ENCODE measurements at places on chromosomes 4 and X. TPM values are rescaled to one million over a fixed set of nuclear protein-coding genes. Genes with fewer than 3 reads are reported as not detected.
A peak's percentile ranks its signal among the peaks of the same experiment; 100 is the strongest.

GRCh38 chr4:132565542-132565941, 583.6 kb upstream of the PCDH10 start:
- DNase-seq: no peak
- no peak overlapping the region for H3K4me3 ChIP-seq
- H3K27me3 ChIP-seq: no peaks in the 10 kb centered on the region
- H3K36me3 ChIP-seq: no peaks in the 10 kb centered on the region
- no peak overlapping the region for H3K27ac ChIP-seq
- no peaks in the 10 kb centered on the region for H3K4me1 ChIP-seq

- H3K36me3 ChIP-seq: no peaks in the 10 kb centered on the region
- peaks cover 19% of the 10 kb centered on the region for H3K4me1 ChIP-seq
- H3K27ac ChIP-seq: peak overlapping the region; percentile 83
- DNase-seq: peak; percentile 40
- H3K27me3 ChIP-seq: no peaks in the 10 kb centered on the region
- H3K4me3 ChIP-seq: peak overlapping the region; percentile 76
Measured at GRCh38 chr4:17577665-17578481, 875 bp downstream of the LAP3 start.

DNA sequence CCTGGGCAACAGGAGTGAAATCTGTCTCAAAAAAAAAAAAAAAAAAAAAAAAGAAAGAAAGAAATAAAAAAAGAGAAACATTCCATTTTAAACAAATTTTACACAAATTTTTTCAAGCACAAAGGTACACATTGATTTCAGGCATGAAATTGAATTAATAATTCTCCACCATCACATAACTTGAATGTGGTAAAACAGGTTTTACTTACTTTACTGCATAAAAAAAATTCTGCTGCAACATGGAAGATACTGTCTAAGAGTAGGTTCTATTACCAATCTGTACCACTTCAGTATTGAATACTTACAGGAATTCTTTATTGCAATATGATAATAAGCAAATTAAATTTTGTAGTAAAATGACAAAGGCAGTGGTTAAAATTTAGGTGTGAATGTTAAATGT, 271.6 kb upstream of the ARSJ start:
- no peak overlapping the region for H3K27ac ChIP-seq
- no peak for DNase-seq
- H3K4me1 ChIP-seq: peaks cover 6% of the 10 kb centered on the region
- H3K27me3 ChIP-seq: no peaks in the 10 kb centered on the region
- H3K36me3 ChIP-seq: no peaks in the 10 kb centered on the region
- no peak overlapping the region for H3K4me3 ChIP-seq

DNA sequence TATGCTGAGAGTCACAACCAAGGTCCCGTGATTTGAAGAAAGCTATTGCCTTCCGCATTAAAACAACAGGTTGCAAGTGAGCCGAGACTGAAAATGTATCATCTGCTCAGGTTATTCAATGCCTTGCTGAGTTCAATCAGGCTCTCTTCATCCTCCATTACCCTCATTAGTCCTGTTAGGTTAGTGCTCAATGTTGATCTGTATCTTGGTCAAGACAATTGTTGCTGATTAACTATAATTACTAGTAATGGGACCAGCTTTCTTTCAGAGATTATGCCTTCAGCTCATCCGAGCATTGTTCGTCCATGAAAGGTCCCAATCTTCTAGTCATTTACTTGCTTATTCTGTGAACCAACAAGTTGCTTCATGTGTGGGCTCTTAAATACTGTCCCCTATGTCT, 534.6 kb upstream of the FAM241A start:
- H3K27me3 ChIP-seq: no peaks in the 10 kb centered on the region
- H3K4me3 ChIP-seq: no peak overlapping the region
- DNase-seq: no peak
- no peaks in the 10 kb centered on the region for H3K4me1 ChIP-seq
- no peaks in the 10 kb centered on the region for H3K36me3 ChIP-seq

- no peak for DNase-seq
- no peaks in the 10 kb centered on the region for H3K27me3 ChIP-seq
- H3K27ac ChIP-seq: no peak overlapping the region
- no peaks in the 10 kb centered on the region for H3K4me1 ChIP-seq
- no peaks in the 10 kb centered on the region for H3K36me3 ChIP-seq
Measured at GRCh38 chr4:11214281-11214680, 214.4 kb downstream of the HS3ST1 start.

DNA sequence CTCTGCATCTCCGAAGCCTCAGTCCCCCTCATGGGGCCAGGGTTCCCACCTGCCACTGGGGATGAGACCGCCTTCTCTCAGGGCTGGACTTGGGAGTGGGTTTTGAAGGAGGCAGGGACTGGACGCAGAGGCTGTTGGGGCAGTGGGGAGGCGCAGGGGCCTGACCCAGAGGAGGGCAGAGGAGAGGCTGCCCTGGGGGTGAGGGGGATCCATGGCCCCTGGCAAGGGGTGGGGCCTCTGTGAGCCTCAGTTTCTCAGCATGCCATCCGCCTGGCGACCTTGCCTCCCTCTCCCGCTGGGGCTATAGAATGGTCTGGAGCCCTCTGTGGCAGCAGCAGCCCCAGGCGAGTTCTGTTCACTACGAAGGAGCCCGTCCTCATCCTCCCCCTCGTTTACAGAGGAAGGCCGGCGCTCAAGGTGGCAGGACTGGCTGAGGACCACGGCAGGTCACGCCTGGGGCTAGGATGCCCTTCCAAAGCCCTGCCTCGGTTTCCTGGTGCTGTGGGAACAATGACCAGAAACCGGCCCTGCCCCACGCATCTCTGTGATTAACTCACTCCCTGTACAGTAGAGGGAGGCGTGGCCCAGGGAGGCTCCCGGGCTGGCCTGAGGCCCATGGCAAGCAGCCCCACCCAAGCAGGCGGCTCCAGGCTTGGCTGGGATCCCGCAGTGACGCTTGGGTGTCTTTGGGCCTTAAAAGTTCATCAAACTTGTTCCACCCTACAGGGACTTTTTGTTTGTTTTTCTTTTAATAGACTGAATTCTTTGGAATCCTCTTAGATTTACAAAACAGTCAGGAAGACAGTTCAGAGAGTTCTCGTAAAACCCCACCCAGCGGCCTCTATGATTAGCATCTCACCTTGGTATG, 16.0 kb upstream of the SH3TC1 start:
- H3K4me1 ChIP-seq: peaks cover 12% of the 10 kb centered on the region
- no peak overlapping the region for H3K4me3 ChIP-seq
- DNase-seq: peak; percentile 68
- no peaks in the 10 kb centered on the region for H3K27me3 ChIP-seq
- H3K36me3 ChIP-seq: no peaks in the 10 kb centered on the region
- H3K27ac ChIP-seq: no peak overlapping the region

DNA sequence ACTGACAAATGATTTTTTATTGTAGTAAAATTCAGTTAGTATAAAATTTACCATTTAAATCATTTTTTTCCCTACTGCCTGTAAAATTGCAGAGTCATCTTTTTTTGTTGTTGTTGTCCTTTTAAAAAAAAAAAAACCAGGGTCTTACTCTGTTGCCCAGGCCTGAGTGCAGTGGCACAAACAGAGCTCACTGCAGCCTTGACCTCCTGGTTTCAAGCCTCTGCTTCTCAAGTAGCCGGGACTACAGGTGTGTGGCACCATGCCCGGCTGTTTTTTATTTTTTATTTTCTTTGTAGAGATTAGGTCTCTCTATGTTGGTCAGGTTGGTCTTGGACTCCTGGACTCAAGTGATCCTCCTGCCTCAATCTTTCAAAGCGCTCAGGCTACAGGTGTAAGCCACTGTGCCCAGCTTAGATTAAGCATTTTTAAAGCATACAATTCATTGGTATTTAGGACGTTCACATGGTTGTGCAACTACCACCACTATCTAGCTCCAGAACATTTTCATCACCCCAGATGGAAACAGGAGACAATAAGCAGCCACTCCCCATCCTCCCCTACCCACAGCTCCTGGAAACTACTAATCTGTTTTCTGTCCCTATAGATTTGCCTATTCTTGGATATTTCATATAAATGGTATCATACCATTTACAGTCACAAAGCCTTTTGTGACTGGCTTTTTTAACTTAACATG, 59.7 kb upstream of the PGRMC2 start:
- DNase-seq: peak; percentile 81
- H3K27me3 ChIP-seq: no peaks in the 10 kb centered on the region

DNA sequence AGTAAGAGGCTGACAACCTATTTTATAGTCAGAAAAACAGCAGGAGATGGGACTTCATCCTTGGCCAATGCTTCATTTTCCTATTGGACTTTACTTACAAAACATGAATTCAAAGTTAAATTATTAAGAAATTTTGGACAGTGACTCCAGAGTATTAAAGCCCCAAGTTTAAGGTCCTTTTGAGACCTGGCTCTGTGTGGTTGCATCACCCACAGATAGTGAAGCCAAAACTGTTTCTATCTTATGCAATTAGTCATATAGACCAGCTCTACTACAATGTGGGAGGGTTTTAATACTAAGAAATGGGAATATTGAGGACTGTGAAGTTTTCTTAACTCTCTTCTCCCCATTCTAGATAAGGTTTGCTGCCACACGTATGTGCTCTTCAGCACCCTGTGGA, 196.7 kb upstream of the AR start:
- DNase-seq: no peak
- no peak overlapping the region for H3K4me3 ChIP-seq
- H3K4me1 ChIP-seq: no peaks in the 10 kb centered on the region
- H3K27ac ChIP-seq: no peak overlapping the region
- H3K36me3 ChIP-seq: no peaks in the 10 kb centered on the region
- H3K27me3 ChIP-seq: no peaks in the 10 kb centered on the region

GRCh38 chr4:37535872-37536271, 150.3 kb downstream of the RELL1 start:
- H3K4me1 ChIP-seq: peaks cover 1% of the 10 kb centered on the region
- H3K4me3 ChIP-seq: no peak overlapping the region
- H3K36me3 ChIP-seq: no peaks in the 10 kb centered on the region
- H3K27me3 ChIP-seq: no peaks in the 10 kb centered on the region
- no peak overlapping the region for H3K27ac ChIP-seq

GRCh38 chrX:16975233-16975632, 28.8 kb downstream of the REPS2 start:
- DNase-seq: no peak
- H3K27me3 ChIP-seq: no peaks in the 10 kb centered on the region
- H3K4me1 ChIP-seq: peaks cover 20% of the 10 kb centered on the region

- no peaks in the 10 kb centered on the region for H3K4me1 ChIP-seq
- no peaks in the 10 kb centered on the region for H3K36me3 ChIP-seq
- H3K27me3 ChIP-seq: no peaks in the 10 kb centered on the region
- no peak overlapping the region for H3K4me3 ChIP-seq
- H3K27ac ChIP-seq: no peak overlapping the region
- DNase-seq: no peak
Measured at GRCh38 chr4:121514443-121514842, 133.6 kb upstream of the QRFPR start.

GRCh38 chr4:171594293-171594692, 218.9 kb upstream of the GALNTL6 start:
- H3K36me3 ChIP-seq: no peaks in the 10 kb centered on the region
- H3K4me3 ChIP-seq: no peak overlapping the region
- no peaks in the 10 kb centered on the region for H3K4me1 ChIP-seq
- no peaks in the 10 kb centered on the region for H3K27me3 ChIP-seq
- H3K27ac ChIP-seq: no peak overlapping the region

- no peak for DNase-seq
- no peaks in the 10 kb centered on the region for H3K4me1 ChIP-seq
- H3K4me3 ChIP-seq: no peak overlapping the region
- H3K27me3 ChIP-seq: no peaks in the 10 kb centered on the region
- no peak overlapping the region for H3K27ac ChIP-seq
Measured at GRCh38 chrX:144732588-144732987, 514.7 kb upstream of the SPANXN1 start.

DNA sequence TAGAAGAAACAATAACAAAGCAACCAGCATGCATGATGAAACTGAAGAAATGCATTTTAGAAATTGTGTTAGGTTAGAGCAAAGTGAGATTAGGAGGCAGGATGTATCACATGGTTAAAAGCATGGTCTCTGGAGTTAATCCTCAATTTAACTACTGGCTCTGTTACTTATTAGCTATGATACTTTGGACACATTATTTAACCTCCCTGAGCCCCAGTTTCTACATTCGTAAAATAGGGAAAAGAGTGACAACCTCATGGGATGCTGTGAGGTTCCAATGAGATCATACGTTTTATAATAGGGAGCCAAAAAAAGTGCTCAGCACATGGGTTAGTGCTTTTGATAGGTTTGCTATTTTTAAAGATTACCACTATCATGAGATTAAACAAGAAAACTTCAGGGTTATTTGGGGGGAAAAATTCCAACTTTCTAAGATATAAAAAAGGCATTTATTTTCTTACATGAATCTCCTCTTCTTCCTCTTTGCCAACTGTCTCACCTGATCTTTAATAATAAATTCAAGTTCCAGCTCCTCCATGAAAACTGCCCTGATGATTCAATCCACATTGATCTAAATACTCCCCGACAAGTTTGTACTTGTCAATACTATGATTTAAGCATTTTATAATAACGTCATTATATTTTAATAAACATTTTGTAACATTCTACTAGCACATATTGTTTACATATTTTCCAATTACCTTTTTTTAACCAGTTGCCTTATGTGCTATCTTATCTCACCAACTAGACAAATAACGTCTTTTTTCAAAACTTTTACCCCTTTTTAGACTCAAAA, 4.6 kb downstream of the SEC31A start:
- peak overlapping the region; percentile 99 for H3K27ac ChIP-seq
- DNase-seq: no peak
- no peaks in the 10 kb centered on the region for H3K36me3 ChIP-seq

GRCh38 chr4:109959195-109959594, 46.5 kb downstream of the EGF start:
- peaks cover 2% of the 10 kb centered on the region for H3K4me1 ChIP-seq
- H3K36me3 ChIP-seq: no peaks in the 10 kb centered on the region
- H3K27me3 ChIP-seq: no peaks in the 10 kb centered on the region

- no peaks in the 10 kb centered on the region for H3K36me3 ChIP-seq
- H3K4me1 ChIP-seq: no peaks in the 10 kb centered on the region
- H3K27me3 ChIP-seq: no peaks in the 10 kb centered on the region
- no peak overlapping the region for H3K27ac ChIP-seq
- DNase-seq: no peak
Measured at GRCh38 chr4:20554134-20554533, 146.1 kb upstream of the PACRGL start.

- no peaks in the 10 kb centered on the region for H3K4me1 ChIP-seq
- H3K4me3 ChIP-seq: no peak overlapping the region
- no peak for DNase-seq
- no peaks in the 10 kb centered on the region for H3K27me3 ChIP-seq
- no peak overlapping the region for H3K27ac ChIP-seq
Measured at GRCh38 chr4:108852691-108853090, 89.8 kb upstream of the ETNPPL start.

DNA sequence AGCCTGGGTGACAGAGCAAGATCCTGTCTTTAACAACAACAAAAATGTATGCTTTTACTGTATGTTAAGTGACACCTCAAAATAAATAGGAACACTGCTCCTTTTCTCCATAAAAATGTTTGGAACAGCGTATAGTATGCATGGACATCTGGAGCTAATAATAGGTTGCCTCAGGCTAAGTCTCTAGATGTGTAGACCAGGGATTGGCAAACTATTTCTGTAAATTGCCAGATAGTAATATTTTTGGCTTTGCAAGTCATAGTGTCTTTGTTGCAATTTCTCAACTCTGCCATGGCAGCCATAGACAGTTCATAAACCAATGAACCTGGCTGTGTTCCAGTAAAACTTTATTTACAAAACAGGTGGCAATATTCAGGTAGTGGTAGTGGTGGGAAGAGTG, 76.6 kb upstream of the CBLL2 start:
- H3K27me3 ChIP-seq: no peaks in the 10 kb centered on the region
- no peak overlapping the region for H3K27ac ChIP-seq
- H3K4me1 ChIP-seq: no peaks in the 10 kb centered on the region
- no peak overlapping the region for H3K4me3 ChIP-seq
- no peak for DNase-seq

The UCHL1 gene
- total RNA-seq: 103 TPM

The STOX2 gene
- total RNA-seq: 15.0 TPM

The CD38 gene
- total RNA-seq: 0.78 TPM

The NKX6-1 gene
- total RNA-seq: 6.9 TPM

The SPANXN5 gene
- not detected for total RNA-seq

The PAK3 gene
- 43.5 TPM for total RNA-seq

The NAA11 gene
- not detected for total RNA-seq

All from body of pancreas (tissue), 4 donors.